Stimulated activated CD4-positive, alpha-beta T cell treated with anti-CD3 and anti-CD28 coated beads, Interleukin-15, amount 100 ng/mL, for 24 hours (primary cell): ENCODE measurements at places on chromosomes 2 and 18.

GRCh38 chr2:24304098-24304497, 56.2 kb downstream of the ITSN2 start:
- no peak for DNase-seq

DNA sequence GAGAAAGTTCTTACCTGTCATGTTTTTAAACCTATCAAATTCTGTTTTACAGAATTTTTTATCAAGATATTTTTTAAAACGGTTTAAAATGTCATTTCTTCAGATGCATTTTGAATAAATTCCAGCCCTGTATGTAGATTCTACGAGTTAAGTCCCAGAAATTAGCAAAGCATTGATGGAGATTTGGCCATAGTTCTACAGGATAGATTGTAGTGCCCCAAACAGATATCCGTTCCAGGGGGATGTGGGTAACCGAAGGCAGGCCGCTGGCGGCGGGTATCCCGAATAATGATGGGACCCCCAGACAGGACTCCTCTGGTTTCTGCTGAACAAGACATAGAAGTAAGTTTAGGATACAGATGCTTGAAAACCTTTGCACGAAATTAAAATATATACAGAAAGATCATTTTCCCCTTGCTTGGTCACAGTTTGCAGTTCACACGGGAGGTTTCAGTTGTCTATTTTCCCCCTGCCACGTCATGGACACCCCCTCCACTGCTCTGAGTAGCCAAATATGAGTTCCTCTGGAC, 755 bp downstream of the NOL4 start:
- DNase-seq = no peak

GRCh38 chr2:120321721-120322284, 24.1 kb upstream of the INHBB start:
- no peak for DNase-seq

GRCh38 chr2:46954951-46955571, 39.5 kb upstream of the MCFD2 start:
- DNase-seq = no peak

- DNase-seq = no peak
Observed at GRCh38 chr2:85429213-85429923, 10.9 kb downstream of the SH2D6 start.

DNA sequence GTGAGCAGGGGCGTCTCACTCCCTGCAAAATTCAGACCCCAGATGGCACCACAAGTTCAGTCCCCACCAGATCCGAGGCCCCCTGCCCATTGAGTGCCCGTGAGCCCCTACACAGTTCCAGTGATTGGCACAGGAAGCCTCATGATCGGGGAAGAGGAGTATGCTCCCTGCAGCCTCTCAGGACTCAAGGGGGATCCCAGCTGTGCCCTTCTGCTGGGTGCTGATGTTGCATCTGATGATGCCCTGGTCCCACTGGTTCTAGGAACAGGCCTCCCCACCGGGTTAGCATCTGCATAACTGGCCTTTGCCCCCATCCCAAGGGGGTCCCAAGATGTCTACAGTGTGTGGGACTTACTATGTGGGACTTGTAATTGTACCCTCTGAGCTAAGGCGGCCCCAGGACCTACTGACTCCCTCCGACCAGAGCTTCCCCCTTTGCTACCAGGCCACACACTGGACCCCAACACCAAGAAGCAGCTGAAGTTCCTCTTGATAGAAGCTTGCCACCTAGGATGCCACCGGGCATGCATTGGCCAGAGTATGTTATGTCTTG, 8.6 kb downstream of the ALPG start:
- DNase-seq = no peak

GRCh38 chr2:231955758-231956472, 5.6 kb upstream of the DIS3L2 start:
- DNase-seq = no peak

- no peak for DNase-seq
Observed at GRCh38 chr2:51290725-51291124, 258.8 kb upstream of the NRXN1 start.

DNA sequence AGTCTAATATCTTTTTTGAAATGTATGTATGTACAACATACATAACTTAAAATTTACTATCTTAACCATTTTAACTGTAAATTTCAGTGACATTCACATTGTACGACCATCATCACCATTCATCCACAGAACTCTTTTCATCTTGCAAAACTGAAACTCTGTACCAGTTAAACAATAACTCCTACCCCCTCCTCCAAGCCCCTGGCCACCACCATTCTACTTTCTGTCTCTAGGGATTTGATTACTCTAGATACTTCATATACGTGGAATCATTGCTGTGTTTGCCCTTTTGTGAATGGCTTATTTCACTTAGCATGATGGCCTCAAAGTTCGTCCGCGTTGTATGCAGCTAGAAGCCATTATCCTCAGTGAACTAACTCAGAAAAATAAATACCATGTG, 217.0 kb downstream of the METTL4 start:
- DNase-seq = no peak

GRCh38 chr18:32299484-32299883, 109.6 kb downstream of the MEP1B start:
- no peak for DNase-seq

DNA sequence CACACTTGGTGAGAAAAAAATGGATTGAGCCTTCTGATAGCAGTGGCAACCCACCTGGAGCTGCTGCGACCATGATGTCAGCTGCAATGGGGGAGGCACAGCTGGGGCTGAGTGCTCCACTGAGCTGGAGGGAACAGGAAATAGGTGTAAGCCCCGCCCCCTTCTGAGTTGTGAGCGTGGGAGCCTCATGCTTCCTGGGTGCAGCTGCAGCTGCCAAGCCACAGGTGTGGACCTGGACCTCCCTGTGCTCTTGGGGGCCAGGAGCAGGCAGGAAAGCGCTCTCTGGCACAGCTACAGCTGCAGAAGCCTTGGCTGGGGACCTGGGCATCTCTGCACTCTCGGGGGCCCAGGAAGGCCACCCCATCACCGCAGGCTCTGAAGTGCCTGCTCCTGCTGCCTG, 970.6 kb downstream of the DCDC2C start:
- DNase-seq = peak; percentile 29

DNA sequence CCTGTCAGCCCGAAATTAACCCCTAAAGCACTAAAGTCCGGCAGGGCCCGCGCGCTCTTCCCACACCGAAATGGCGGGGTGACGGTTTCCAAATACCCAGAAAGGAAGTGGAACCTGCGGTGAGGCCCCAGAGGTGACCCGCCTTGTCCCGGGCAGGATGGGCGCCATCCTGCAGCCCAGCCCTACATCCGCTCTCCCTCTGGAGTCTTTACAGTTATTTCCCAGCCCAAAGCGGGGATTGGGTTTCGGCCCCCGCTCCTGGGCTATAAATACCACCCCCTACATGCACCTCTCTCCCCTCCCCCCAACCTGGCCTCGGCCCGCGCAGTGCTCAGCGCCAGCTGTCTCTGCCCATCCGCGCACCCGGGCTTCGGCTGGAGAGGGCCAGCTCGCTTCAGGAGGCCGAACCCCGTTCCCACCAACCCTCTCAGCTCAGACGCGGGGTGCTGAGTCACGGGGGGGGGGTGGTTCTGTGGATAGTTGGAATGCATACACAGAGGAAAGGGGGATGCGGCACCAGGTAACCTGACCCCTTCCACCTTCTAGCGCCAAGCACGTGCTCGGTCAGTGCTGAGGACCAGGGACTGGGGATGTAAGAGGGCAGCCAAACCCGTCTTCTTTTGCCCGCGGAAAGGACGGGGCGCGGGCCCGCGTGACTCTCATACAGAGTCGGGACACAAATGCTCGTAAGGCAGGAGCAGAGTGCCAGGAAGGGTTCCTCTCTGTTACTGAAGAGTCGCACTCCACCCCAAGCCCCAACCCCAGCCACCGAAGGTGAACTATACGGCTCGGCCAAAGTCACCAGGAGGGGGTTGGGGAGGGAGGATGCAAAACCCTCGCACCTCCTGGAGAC, at the start of gene TUBA4B:
Gene TUBA4B (plus strand): TSS at position 344 of the 853 bp plus-strand sequence. CDS start 165 bp downstream, at position 509.
- DNase-seq = peak; percentile 75

GRCh38 chr2:32166115-32166574, 481 bp downstream of the SLC30A6 start:
- no peak for DNase-seq

DNA sequence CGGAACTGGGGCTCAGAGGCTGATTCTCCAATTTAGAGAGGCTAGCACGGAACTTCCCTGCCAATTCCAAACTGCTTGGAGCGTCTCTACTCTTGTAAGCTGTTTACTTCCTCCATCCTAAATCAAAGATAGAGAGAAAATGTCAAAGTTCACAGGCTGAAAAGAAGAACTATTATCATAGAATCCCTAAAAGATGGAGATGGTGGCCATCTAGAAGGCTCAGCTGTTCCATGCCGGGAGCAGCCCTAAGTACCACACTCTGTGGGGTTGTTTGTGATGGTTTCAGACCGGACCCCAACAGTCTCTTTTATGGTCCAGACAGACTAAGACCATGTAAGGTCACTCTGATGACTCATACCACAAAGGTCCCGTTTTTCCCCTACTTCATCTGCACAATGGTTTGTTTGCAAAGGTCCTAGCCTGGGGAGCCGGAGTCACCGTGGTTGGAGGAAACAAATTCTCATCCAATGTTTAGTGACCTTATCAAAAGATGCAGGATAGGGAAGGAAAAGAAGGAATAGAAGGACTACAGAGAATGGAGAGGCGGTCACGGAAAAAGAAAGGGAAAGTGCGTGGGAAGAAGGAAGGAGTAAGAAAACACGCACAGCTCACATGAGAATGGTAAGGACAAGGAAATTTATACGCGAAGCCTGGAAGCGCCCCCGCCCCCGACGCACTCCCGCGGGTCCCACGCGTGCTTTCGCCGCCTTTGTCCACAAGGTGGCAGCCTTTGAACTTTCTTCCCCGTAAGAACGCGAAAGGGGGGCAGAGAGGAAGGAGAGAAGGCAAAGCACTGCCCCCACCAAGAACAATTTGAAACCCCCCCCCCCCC, 453 bp upstream of the ANTXR1 start:
- DNase-seq = peak; percentile 60

GRCh38 chr2:27170581-27171337, 22.0 kb downstream of the TCF23 start:
- DNase-seq = no peak

DNA sequence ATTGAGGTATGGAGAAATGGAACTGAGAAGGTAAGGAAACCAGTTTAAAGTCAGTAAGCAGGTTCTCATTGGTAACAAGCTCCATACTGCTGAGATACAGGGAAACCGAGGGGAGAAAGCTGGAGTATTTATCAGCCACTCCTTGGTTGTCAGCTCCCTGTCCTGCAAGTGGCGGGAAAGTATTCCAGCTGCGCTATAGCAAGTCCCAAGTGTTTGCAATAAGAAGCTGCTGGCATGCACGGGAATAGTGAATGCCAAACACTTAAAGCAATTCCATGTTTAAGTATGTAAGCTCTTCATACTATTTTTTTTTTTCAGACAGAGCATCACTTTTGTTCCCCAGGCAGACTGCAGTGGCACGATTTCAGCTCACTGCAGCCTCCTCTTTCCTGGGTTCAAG, 1601.1 kb downstream of the SUCLG1 start:
- no peak for DNase-seq

DNA sequence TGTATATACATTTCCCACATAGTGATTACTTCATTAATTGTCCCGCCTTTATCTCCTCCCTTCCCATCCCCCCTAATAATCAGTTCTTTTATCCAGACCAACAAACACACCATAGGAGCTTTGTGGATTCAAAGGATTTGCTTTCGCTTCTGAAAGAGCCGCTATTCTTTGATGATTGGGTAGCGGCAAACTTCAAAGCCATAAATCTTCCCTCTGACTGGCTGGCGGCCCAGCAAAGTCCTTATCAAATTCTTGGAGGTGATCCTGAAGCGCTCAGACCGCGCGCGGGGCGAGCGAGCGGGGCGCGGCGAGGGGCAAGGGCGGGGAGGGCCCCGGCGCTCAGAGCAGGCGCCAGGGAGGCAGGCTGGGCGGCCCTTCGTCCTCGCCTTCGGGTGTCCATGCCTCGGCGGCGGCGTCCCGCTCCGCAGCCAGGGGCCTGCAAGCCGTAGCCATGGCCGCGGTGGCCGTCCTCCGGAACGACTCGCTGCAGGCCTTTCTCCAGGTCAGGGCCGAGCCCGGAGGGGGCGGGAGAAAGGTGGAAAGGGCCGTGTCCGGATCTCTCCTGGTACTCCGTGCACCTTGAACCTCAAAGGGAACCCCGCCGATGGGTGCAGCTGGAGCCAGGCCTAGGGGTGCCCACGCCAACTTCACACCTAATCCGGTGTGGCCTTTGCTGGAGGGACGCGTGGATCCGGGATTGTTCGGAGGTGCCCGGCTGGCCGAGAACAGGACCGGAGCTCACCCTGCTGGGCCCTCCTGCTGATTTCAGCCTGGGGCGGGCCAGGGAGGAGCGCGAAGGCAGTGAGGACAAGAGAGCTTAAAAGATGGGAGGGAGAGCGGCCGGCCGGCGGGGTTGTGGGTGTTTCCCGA, at the start of gene SP5:
Gene SP5 (plus strand): TSS at position 276 of the 870 bp plus-strand sequence. CDS start 176 bp downstream, at position 452.
- peak; percentile 41 for DNase-seq

- DNase-seq = no peak
Observed at GRCh38 chr2:29522951-29523669, 398.3 kb downstream of the ALK start.

DNA sequence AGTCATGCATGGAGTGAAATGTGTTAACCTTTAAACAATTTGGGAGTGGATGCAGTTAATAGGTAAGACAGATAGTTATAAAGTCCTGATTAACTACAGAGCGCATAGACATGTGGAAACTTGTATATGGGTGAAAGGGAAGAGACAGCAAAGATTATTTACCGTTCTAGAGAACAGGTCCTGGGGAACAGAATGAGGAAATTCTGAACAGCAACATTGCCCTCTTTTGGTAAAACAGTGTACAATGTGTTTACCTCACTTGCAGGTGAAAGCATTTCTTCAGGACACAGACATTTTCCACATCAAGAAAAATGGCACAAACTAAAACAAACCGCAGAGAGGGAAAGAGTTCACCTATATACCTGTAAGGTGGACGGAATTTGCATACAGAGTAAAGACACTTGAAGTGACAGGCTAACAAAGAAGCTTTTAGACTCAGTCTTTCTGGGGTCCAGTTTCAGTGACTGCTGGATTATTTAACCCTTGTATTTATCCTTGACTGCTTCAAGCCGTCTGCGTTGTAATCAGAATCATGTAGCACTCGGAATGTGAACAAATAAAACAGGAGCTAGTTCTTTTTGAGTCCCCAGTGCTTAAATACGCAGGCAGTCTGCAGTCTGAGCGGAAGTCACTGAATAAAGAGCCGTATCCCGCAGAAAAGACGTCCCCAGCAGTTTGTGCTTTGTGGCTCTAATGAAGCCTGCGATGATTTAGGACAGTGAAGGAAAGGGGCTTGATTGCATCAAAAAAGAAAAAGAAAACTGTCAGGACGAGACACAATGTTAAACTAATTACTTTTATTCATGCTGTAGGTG, 364.8 kb upstream of the GALNT5 start:
- no peak for DNase-seq

GRCh38 chr2:220219371-220219770, 591.9 kb downstream of the SLC4A3 start:
- no peak for DNase-seq

DNA sequence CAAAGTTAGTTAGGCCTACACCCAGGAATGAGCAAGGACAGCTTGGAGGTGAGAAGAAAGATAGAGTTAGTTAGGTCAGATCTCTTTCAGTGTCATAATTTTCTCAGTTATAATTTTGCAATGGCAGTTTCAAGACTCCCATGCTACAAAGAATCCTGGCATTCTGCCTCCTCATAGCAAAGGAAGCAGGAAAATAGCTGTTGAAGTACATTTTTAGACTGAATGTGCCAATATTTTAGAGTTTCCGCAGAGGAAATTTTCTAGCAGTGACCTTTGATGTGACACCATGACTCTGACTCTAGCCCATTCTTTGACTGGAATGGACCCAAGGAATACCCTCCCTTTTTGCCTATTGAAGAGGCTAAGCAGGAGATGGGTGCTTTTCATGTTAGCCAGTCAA, 371.7 kb downstream of the PIK3C3 start:
- no peak for DNase-seq

GRCh38 chr18:11002796-11003195, 146.6 kb downstream of the PIEZO2 start:
- DNase-seq = no peak

- DNase-seq = no peak
Observed at GRCh38 chr2:155384555-155385123, 686.1 kb downstream of the KCNJ3 start.
